ENCODE measurements at places on chromosomes 3 and 15.
A peak's percentile ranks its signal among the peaks of the same experiment; 100 is the strongest.

DNA sequence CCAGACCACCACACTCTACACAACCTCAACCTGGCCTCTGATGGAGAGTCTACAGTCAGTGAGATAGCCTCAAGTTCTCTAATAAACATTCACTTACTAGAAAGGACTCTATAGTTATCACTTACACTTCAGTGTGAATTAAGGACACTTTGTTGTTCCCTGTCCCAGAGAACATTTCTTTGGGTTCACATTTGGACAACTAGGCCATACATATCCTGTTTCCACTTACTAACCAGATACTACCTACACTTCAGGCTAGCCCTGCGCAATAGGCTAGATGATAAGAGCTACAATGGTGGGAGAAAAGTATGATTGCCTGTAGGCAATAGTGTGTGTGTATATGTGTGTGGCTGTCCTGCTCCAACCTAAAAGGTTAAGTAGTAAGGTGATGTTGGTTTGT, 72.7 kb downstream of the TP63 start:
- no peak for DNase-seq

DNA sequence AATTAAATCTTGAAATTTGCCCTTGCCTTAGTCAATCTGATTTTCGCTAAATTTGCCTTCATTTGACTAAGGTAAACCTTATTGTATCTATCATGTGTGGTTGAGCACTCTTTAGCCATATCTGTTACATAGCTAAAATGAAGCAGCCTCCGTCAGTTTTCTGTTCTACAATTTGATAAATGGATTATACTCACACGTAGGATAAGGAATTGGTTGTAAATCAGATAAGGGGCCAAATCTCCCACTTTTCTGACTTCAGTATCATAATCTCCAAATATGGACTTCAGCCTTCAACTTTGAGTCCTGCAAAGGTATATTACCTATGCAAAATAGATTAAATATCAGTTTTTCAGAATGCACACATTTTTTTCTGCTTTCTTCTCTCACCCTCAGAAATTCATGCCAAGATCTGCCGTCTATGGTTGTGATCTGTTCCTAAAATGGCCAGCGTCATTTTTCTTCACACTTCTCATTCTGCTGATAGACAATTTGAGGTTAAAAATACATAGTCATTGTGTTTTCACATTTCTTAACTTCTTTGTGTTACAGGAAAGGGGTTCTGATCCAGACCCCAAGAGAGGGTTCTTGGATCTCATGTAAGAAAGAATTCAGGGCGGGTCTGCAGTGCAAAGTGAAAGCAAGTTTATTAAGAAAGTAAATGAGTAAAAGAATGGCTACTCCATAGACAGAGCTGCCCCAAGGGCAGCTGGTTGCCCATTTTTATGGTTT, 36.9 kb downstream of the RAB8B start:
- no peak for DNase-seq

DNA sequence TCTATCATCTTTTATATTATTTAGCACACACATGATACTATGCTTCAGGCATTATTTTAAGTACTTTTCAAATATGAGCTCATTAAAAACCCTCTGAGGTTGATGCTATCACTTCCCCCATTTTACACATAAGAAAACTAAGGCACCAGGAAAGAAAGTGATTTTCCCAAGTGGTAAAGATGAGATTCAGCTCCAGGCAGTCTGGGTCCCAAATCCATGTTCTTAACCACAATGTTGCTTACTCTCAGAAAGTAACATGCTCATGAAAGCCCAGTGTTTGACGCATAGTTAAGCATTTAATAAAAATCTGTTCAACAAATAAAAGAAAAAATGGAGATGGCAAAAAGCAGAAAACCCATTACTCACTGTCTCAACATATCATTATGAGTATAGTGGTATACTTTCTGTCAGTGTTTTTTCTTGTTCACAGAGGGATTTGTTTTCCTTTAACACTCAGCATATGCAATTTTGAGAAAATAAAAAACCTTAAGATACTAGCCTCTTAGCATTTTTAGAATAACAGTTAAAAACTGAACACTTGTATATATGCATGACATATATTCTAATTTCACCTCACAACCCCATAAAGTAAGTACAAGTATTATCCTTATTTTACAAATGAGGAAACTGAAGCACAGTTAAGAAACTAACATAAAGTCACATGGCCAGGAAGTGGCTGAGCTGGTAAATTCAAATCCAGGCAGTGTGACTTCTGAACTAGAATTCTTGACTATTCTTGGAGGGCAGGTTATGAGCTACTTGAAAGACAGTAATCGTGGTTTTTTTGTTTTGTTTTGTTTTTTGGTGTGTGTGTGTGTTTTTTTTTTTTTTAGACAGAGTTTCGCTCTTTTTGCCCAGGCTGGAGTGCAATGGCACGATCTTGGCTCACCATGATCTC, 10.4 kb downstream of the PEAK1 start:
- no peak for DNase-seq

GRCh38 chr3:185572183-185572582, 13.9 kb upstream of the SENP2 start:
- no peak for DNase-seq

DNA sequence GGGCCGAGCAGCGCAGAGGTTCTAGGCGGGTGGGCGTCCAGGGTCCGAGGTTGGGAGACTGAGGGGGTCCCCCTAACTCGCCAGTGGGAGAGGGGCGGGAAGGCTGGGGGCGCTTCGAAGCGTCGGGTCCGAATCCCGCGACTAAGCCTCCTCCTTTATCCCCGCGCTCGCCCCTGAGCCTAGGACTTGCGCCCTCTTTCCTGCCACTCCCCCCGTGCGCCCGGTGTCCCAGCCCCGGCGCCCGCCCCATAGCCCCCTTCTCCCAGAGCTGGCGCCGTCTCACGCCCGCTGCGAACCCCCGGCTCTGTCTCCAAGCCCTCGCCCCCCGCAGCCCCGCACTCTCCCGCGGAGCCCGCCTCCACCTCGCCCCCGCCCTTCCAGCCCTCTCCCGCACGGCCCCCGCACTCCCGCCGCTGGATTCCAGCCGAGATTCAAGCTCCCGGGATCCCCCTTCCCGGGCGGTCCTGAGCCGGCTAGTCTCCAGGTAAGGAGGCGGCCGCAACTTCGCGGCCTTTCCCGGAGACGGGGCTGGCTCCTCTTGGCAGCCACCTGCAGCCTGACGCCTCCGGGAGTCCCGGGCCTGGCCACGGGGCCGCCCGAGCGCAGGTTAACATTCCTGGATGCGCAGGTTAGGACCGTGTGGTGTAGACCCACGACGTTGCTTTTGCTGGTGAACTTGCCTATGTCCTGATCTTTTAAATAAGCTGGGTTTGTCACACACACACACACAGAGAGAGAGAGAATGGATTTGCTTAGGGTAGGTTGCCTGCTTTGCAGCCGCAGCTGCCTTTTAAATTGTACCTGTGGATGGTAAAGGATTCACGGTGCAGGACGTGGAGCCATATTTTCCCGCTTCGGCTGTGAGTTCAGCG, 563 bp downstream of the PXYLP1 start:
- DNase-seq: peak; percentile 32

DNA sequence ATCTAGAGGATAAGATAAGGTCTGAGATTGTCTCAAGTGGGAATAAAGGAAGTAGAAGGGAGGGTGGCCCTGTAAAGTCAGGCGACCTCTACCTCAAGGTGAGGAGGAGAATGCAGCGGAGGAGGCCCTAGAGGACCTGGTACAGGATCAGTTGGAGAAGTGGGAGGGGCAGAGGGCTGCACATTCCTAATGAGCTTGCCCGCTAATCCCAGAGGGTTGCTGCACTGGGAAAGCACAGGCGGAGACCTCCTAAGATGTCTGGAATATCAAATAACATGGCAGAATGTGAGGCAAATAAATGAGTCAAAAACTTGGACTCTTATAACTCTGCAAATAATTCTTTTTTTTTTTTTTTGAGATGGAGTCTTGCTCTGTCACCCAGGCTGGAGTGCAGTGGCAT, 30.2 kb upstream of the VPS8 start:
- DNase-seq: no peak
